ENCODE measurements at places on chromosomes 12 and 14.

GRCh38 chr12:68432622-68433021 lies 100.5 kb upstream of the MDM1 start:
- no peak for DNase-seq

- no peak for DNase-seq
These were observed 19.3 kb downstream of the CYP46A1 start for GRCh38 chr14:99703381-99703780.

DNA sequence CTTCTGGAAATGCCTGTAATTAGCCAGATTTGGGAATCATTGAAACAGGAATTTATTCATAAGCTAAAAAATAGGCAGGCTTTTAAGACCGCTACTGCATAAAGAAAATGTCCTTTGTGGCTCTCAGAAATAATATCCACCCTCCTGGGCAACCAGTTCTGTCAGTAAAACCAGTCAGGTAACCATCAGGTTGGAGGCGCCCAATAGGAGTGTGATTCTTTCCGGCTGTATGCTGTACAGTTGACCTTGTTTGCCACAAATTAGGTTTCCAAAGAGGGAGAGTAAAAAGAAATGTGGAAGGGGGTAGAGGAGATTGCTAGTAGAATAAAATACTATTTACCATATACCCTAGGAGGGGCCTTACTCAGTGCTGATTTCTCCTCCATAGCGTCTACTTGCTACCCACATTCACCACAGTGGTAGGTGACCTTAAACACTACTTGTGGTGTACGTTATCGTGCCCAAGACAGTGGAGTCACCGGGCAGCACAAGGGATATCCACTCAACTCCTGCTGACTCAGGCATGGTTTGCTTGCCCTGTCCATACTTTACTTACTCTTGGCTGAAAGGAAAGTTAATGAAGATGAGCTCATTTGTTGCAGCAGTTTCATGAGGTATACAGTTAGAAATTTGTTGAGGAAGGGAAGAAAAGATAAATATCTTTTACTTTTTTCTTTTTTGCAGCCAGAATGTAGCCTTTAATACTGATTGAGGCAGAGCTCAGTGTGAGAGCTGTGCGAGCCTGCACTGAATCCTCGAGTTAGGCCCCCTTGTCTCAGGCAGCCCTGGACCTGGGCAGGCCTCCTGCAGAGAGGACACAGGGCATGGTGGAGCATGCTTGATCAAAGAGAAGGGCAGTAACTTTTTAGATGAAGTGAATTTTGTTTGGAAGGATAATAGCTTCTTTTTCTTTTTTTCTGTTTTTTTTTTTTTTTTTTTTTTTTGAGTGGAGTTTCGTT lies 76.7 kb downstream of the DIP2B start:
- DNase-seq: no peak

DNA sequence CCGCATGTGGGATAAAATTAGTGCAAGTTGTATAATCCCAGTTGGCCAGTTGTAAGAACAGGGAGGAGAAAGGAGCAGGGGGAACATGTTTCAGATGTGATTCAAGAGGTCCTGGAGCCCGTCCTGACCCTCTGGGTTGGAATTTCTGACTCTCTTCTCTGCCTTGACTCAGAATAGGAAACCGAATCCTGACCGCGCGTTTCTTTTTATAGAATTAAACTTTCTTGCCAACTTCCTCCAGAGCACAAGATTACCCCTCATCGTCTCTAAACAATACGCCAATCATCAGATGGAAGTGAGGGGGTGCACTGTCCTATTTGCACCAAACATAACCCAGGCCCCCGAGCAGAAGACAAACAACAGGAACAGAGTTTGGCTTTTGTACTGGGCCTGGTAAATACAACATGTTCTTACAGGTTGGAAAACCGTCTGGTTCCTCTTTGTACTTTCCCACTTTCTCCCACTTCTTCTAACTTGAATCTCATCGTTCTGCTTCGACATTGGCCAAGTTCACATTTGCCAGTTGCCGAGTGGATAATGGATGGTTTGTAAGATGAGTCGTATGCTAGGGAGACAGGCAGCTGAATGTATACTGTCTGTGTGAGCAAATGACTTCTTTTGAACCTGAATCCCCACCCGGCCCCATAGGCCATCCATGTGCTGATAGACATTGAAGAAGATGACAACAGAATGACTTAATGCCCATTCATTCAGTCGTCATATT lies 42.6 kb upstream of the MED13L start:
- no peak for DNase-seq

DNA sequence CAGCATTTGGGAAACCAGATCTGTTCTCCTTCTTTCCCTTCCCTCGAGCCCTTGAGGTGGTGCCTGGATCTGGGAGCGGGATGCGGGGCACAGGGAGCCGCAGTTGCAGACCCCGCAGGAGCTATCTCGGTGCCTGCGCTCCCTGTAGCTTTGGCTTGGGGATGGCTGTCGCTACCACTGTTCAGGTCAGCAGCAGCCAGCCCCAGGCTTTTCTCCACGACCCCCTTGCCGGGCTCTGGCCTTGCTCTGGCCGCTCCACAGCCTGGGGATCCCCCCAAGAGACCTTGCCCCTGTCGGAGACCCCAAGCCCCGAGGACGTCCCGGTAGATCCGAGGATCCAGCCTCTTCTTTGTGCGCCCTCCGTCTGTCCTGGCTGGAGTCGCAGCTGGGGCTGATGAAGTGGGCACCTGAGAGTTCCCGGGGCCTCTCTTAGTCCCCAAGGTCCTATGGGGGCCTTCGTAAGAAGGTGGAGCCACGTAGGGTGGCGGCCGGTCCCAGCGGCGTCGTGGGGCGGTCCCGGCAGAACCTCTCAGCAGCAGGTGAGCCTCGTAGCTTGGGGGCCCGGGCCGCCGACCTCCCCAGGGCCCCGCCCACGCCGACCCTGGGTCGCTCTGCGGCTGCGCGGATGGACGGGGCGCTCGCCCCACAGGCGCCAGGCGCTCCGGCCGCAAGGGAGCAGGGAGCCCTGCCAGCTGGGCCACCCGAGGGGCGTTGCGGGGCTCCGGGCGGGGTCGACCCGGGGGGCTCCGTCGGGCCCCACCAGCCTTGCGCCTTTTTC lies 1.3 kb downstream of the DDN start:
- DNase-seq: no peak

GRCh38 chr14:78848234-78848820 lies 678.2 kb downstream of the NRXN3 start:
- peak; percentile 0 for DNase-seq

- DNase-seq: no peak
These were observed 55.0 kb upstream of the NELL2 start for GRCh38 chr12:44930972-44931600.

DNA sequence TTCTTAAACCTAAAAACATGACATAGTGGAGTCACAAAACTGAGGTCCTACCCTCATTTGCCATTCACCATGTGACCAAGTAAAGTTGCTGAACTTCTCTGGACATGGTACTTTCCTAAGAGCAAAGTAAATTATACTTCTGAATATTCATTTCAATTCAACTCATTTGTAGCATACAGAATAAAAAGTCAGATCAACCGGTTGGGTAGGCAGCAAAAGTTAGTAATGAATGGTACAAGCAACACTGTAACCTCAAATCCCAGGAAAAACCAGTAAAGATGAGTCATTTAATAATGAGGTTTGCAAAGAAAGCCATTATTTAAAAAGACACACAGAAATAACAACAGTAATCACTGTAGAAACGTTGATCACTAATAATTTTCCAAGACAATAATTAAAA lies 8.7 kb downstream of the POLE2 start:
- no peak for DNase-seq

DNA sequence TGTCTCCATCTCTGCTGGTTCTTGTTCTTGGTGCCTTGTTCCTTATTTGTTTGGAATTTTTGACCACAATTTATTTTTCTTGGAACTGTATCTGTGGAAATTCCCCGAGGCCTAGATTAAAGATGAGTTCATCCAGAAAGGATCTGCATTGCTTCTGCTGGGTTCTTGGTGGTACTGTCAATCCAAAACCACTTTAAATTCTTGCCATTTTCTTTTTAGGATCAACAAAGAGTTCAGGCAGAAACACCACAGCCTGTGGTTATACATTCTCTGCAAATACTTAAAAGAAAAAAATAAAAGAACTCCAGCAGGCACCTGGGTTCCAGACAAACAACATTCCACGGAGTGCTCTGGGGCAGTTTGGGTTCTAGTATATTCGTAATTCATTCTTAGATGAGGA lies 6.0 kb upstream of the VAMP1 start:
- no peak for DNase-seq

DNA sequence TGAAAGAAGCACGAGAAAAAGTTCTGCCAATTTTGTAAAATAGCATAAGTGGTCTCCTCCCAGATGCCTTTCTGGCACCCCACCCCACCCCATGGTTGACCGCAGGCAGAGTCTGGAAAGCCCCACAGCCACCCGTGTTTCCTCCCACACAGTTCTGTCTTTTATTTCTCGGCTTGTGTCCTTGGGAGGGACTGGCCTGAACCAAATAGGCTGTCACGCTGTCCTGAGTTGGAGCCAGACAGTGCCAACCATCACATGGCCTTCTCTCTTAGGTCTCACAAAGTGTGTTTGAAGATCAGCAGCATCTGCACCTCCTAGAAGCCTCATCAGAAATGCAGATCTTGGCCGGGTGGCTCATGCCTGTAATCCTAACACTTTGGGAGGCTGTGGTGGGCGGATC lies 10.2 kb upstream of the LTA4H start:
- no peak for DNase-seq

- no peak for DNase-seq
These were observed 62.3 kb downstream of the SPRING1 start for GRCh38 chr12:116675339-116676107.

DNA sequence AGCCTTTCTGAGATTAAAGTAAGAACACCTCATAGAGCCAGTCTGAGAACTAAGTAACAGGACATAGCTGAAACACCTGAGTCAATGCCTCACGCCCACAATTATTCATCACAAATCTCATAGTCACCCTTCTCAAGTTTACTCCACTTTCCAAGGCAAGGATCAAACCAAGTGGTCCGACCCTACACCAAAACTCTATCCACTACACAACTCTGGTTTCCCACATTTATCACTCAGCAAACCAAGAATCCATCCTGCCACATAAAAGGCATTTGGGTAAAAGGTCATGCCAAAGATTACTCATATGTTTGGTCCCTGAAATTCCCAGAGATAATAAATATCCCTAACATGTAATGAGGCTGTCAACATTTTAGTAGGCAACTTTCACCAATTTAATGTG lies 144.1 kb downstream of the RPAP3 start:
- DNase-seq: no peak

DNA sequence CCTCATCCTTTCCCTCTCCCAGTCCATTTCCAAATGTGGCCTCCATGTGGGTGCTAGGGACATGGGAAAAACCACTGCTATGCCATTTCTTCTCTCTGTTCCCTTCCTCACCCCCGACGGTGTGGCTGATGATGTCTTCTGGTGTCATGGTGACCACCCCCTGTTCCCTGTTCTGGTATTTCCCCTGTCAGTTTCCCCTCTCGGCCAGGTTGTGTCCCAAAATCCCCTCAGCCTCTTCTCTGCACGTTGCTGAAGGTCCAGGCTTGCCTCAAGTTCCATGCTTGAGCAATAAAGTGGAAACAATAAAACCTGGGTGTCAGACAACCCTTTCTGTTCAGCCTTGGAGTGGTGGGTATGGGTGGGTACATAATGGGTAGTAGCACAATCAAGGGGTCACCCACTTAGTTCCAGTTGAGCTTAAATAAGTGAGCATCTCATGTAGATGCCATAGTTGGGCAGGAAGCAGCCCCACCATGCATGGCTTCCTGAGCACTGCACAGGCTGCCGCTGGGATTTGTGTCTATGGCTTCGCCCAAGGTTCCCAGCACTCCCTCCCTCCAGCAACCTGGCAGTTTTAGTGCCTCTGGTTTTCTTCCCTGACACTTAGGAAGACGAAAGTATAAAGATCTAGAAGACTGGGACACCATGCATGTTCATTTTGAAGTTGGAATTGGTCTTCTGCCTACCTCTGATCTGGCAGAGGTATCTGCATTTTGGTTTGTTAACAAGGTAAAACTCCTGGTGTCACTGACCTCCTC lies 8.7 kb upstream of the ITFG2 start:
- no peak for DNase-seq

DNA sequence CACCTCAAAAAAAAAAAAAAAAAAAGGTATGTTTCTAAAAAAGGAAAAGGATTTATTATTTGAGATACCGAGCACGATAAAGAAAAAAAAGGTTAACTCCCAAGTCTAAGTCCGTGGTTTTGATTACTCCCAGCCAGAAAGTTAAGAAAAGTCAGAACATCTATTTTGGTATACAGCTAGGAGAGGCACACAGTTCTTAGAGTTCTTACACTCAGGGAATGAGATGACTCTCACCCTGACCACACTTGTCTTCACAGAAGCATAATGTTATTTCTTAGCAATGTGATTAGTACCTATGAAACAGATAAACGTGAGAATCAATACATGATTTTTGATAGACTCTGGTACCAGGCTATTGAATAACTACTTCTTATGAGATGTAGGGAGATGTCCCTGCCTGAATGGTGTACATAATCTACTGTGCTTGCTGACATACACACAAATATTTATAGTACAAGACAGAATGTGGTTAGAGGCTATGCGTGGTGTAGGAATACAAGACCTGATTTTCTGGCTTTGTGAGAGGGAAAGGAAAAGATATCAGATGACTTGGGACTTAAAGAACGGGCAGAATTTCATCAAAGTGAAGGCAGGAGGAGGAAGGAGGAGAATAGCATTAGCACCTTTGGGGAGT lies 31.6 kb downstream of the LIMA1 start:
- no peak for DNase-seq

DNA sequence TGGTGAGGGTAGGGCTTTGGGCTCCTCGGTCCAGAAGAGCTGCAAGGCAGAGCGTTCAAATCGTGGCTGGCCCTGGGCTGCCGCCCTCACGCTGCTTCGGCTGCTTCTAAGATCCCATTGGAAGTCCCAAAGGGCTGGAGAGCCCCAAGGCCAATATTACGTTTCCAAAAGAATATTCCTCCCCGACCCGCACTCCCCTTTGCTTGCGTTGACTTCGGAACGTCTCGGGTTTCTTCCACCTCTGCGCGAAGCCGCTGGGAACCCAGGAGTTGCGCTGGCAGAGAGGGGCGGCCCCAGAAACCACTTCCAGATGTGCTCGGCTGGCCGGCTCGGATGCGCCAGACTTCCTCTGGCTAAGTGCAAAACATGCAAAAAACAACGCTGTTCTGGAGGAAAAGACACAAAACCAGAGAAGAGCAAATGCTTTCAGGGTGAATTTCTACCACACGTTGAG lies at the start of gene GLT8D2:
Gene GLT8D2, minus strand, starts transcription at position 285 of the 454 bp plus-strand sequence. CDS start 30,539 bp downstream, outside the sequence.
- DNase-seq: no peak

DNA sequence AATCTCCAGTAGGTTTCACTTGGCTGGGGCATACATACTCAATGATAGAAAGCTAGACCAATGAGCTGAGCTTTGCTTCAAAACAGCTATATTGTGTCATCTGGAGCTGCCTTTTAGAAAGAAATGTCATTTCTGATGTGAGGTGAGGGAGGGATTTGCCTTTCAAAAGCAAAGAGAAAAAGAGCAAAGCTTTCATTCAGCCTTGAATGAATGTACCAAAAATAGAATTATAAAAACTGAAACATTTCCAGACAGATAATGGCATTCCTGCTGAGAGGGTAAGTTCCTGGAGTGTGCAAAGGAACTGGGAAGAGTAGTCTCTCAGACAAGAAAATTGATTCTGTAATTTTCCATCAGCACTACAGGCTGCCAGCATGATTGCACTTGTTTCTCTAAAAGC lies 710.0 kb downstream of the LRFN5 start:
- no peak for DNase-seq
